ENCODE measurements at places on chromosomes 5 and 9. TPM values are rescaled to one million over a fixed set of nuclear protein-coding genes. Genes with fewer than 3 reads are reported as not detected.

Gene PIP5KL1
- total RNA-seq = 0.28 TPM

Gene S1PR3
- 31.1 TPM for total RNA-seq

GRCh38 chr5:35852084-35852734, 4.5 kb upstream of the IL7R start:
- peak; percentile 43 for DNase-seq

GRCh38 chr9:36315283-36315682, 57.0 kb upstream of the GNE start:
- no peak for DNase-seq

GRCh38 chr5:20555034-20555433, 567.0 kb upstream of the CDH18 start:
- DNase-seq = no peak

- peak; percentile 94 for DNase-seq
Measured at GRCh38 chr5:34923694-34924461, 5.5 kb upstream of the DNAJC21 start.

- DNase-seq = no peak
Measured at GRCh38 chr9:115513148-115513547, 395.2 kb upstream of the TNC start.

- DNase-seq = peak; percentile 37
Measured at GRCh38 chr5:60945813-60946187, 795 bp downstream of the NDUFAF2 start.
